ENCODE measurements at places on chromosomes 2 and 18. TPM values are rescaled to one million over a fixed set of nuclear protein-coding genes. Genes with fewer than 3 reads are reported as not detected.

The PROM2 gene
- 1.7 TPM for polyA plus RNA-seq

The TET3 gene
- polyA plus RNA-seq: 9.4 TPM

The SNED1 gene
- 3.6 TPM for polyA plus RNA-seq

The REG3G gene
- polyA plus RNA-seq: not detected

The DUSP2 gene
- 3.0 TPM for polyA plus RNA-seq

The CNTNAP5 gene
- polyA plus RNA-seq: 0.90 TPM

The FSIP2 gene
- polyA plus RNA-seq: not detected

The FEZ2 gene
- 20.3 TPM for polyA plus RNA-seq

The SYT4 gene
- 25.1 TPM for polyA plus RNA-seq

The MEIS1 gene
- polyA plus RNA-seq: 3.5 TPM

The GNLY gene
- 4.5 TPM for polyA plus RNA-seq

The ANKRD29 gene
- polyA plus RNA-seq: 1.2 TPM

The TOGARAM2 gene
- 0.71 TPM for polyA plus RNA-seq

The NLRC4 gene
- not detected for polyA plus RNA-seq

The PIK3C3 gene
- polyA plus RNA-seq: 38.5 TPM

The COX5B gene
- polyA plus RNA-seq: 535 TPM

The TSPYL6 gene
- not detected for polyA plus RNA-seq

The COLEC11 gene
- polyA plus RNA-seq: 3.8 TPM

The SLC16A14 gene
- 2.2 TPM for polyA plus RNA-seq

The ZSWIM2 gene
- not detected for polyA plus RNA-seq

The CDK15 gene
- not detected for polyA plus RNA-seq

The WIPF1 gene
- 20.8 TPM for polyA plus RNA-seq

The SCN9A gene
- polyA plus RNA-seq: 0.22 TPM

The TUBA4B gene
- not detected for polyA plus RNA-seq

The MARS2 gene
- polyA plus RNA-seq: 2.4 TPM

The PIEZO2 gene
- polyA plus RNA-seq: 5.9 TPM

The SNTG2 gene
- polyA plus RNA-seq: 1.9 TPM

The GAL3ST2 gene
- not detected for polyA plus RNA-seq

The FN1 gene
- 172 TPM for polyA plus RNA-seq

The COL3A1 gene
- polyA plus RNA-seq: 13.5 TPM

The CPS1 gene
- polyA plus RNA-seq: 1.5 TPM

The LCLAT1 gene
- polyA plus RNA-seq: 3.1 TPM

The ERFE gene
- 34.0 TPM for polyA plus RNA-seq

The C18orf63 gene
- not detected for polyA plus RNA-seq

The C2orf49 gene
- 12.0 TPM for polyA plus RNA-seq

The CAVIN2 gene
- polyA plus RNA-seq: 7.8 TPM

The SERPINB7 gene
- not detected for polyA plus RNA-seq

The ANKRD23 gene
- polyA plus RNA-seq: 0.73 TPM

The GPR155 gene
- polyA plus RNA-seq: 2.8 TPM

The ARHGAP28 gene
- polyA plus RNA-seq: 1.2 TPM

The OXER1 gene
- polyA plus RNA-seq: 0.24 TPM

Data from brain (organoid and tissue), 16 donors.